ENCODE measurements at places on chromosomes 6 and 20.

DNA sequence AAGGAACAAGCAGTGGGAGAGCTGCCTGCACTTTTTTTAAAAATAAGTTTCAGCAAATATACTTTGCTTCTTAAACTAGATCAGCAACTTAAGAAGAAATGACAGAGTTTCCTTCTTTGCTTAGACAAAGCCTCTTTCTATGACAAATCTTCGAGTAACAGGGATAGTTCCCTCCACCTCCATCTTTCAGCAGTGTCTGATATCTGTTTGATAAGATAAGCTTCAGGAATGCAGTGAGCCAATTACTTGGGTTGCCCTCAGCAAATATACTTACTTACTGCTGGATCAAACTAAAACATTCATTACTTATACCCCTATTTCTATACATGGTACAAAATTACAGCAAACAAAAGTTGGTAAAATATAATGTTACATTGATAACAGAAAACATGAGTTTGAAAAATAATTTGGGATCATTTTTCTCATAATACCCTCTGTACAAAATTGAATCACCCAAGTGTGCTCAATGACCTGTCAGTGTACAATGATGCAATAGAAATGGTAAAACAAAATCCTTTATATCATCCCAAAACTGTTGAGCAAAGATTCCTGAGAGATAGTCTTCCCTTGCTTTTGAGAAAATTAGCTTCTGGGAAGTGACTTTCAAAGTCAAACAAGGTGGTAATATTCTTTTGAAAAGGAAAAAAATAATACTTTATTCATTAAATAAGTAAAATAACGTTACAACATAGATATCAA, 24.5 kb downstream of the FRK start:
- DNase-seq: no peak

- no peak for DNase-seq
Observed at GRCh38 chr6:45838996-45839395, 176.7 kb downstream of the CLIC5 start.

- DNase-seq: no peak
Observed at GRCh38 chr6:167750956-167751358, 75.8 kb upstream of the AFDN start.

DNA sequence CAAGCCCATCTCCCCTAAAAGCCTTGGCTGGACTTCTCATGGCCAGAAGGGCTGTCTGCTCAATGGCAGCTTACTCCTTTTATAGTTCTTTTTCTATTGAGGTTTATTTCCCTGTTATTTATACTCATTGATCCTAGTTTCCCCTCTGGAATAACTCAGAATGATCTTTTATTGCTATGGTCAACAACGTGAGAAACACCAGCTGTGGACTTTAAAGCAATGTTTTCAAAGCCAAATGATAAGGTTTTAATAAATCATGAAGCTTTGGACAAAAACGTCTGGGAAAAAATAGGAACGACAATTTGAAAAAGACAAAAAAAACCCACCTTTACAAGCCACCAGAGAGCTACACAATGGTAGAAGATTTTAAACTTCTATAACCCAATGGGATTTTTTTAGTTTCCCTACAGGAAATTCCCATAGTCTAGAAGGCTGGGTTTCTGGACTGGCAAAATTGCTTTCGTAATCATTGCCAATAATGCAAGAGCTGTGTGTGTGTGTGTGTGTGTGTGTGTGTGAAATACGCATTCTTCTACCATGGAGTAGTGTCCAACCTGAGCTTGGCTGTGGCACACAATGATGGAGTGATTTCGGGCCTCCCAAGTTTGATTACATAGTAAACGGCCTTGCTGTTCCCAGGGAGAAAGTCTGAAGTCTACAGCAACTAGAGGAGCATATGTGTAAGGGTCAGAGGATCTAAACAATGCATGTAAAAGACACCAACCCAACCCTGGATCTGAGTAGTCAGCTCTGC, 396.0 kb downstream of the SYNE1 start:
- no peak for DNase-seq

- no peak for DNase-seq
Observed at GRCh38 chr6:130744576-130745366, 82.4 kb upstream of the SMLR1 start.

GRCh38 chr6:92577077-92577719, 842.2 kb downstream of the EPHA7 start:
- DNase-seq: no peak

- DNase-seq: no peak
Observed at GRCh38 chr6:119856136-119856535, 506.6 kb upstream of the MAN1A1 start.

DNA sequence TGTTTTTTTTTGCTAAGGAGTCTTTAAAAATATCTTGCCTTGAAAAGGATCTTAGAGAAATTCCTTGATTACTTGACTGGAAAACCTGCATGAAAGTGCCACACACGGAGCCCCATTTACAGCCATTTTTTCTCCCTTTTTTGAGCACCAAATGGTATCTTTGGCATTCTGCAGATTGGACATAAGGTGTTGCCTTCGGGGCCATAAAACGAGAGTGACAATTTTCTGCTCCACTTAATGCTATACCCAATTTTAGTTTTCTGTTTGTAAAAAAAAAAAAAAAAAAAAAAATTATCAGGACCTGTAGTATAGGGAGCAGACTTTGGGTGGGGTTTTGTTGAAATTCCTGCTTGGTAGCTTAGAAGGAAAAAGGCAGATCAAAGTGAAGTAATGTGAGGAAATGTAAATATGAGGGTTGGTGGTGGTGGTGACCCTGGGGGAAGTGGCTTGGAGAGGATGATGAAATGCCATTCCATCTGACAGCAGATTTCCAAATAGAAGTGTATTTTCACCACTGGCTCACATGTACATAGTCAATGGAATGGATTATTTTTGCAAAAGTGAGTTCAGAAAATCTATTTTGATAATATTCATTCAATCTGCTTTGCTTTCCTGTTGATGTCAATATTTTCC, 212.1 kb upstream of the SOX4 start:
- no peak for DNase-seq

DNA sequence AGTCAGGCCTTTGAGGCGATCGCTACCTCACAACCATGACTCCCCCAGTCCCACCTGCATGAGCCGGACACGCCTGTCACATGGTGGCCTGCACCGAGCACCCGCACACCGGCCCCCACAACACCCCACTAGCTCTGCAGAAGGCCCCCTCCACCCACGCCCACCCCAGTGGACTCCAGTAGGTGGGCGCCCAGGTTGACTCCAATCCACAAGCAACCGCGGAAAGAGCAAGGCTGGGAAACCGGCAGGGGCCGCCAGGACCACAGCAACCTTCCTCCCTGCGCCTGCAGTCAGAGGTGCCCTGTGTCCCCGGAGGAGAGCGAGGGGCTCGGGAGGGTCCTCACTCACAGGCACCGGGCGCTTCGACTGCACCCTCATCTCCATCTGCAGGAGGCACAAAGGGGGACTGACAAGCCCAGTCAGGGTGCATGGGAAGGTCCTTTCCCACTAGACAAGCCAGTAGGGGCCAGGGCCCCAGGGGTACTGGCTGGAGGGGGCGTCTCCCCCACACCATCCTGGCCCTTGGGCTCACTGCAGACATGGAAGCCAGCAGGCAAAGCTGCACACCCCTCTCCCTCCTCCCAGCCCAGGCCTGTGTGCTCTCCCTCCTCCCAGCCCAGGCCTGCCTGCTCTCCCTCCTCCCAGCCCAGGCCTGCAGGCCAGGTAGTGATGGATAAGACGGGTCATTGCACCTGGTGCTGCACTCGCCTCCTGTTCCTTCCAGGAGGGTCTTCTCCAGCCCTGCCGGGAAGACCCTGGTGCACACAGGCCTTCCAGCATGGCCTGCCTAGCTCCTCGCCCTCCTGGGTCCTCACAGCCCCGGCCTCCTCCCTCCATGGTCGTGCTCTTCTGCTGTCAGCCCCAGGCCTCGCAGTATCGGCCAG, 137.2 kb downstream of the DLL1 start:
- DNase-seq: no peak

GRCh38 chr6:57221191-57221935, 744 bp downstream of the RAB23 start:
- no peak for DNase-seq

- no peak for DNase-seq
Observed at GRCh38 chr6:161622779-161623178, 348.9 kb upstream of the AGPAT4 start.

DNA sequence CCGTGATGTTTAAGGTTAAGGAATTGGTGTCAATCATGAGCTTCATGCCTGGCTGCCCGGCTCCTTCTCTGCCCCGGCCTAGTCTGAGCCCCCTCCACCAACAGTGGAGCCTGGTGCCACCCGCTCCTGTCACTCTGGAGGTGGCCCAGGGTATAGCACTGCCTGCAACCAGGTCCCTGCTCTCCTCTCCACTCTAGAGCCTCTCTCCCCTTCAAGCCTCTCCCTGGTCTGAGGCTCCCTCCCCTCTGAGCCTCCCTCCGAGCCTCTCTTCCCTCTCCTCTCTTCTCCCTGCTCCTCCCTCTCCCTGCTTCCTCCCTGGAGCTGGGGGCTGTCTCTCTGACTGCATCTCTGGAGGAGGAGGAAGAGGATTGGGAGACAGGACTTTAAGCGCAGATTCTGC, 31.3 kb upstream of the MRGBP start:
- no peak for DNase-seq

DNA sequence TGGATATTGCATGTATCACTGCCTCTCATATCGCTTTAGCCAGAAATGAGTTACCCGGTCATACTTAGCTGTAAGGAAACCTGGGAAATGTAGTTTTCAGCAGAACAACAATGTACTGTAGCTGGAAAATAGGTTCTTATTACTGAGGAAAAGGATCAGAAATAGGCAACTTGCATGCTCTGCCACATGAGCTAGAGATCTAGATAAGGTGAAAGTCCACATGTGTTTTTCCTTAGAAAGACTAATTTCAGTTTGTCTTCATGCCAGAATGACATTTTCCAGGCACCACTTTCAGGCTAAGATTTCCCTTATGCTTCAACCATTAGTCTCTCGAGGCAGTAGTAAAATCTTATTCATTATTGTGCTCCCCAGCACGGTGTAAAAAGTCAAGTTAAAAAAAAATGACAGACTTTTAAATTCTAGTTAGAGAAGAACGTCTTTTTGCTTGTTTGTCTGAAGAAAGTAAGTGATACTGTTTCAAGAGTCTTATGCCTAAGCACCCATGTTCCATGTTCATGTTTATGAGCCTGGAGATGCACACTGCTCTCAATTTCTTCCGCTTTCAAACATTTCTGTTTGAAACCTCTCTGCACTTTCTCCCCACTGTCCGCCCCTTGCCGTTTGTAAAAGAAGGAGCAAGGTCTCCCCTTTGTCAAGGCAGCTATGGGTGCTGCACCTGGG, 67.6 kb downstream of the ZNF831 start:
- no peak for DNase-seq

- no peak for DNase-seq
Observed at GRCh38 chr20:48198929-48199451, 413.7 kb upstream of the SULF2 start.

DNA sequence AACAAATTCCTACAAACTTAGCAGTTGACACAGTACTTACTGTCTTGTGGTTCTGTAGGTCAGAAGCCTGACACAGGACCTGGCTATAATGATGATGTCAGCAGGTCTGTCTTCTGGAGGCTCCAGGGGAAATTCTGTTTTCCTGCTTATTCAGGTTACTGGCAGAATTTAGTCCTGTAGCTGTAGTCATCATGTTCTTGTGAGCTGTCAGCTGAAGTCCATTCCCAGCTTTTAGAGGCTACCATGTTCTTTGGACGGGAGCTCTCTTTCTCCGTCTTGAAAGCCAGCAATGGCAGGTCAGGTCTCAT, 99.2 kb downstream of the HIVEP1 start:
- no peak for DNase-seq

DNA sequence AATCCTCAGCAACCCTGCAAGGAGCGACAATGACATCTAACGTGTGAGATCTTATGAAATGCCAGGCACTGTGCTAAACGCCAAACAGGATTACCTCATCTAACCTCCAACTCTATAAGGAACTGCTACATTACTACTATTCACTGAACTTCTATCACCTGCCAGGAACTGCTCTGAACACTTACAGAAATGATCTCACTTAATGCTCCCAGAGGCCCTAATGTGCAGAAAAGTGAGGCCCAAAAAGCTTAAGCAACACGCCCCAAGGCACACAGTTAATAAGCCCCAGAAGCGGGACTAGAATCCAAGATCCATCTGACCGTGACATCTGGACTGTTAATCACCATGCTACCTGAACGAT, 28.5 kb downstream of the TRAM2 start:
- no peak for DNase-seq

DNA sequence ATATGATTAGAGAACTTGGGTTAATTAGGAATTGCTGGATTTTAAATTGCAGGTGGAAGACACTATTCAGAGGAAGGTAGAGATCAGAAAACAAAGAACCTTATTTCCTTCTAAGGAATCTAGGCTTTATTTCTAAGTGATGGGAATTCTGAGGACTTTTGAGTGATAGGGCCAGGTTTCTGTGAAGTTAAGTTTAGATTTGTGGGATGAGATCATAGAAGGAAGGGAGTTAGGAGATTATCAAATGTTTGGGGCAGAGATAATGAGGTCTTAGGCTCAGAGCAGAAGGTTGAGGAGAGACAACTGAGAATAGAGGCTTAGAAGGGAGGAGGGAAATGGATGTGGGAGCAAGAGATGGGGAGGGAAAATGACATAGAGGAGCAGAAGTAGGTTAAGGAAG, 109.7 kb upstream of the MMS22L start:
- no peak for DNase-seq

GRCh38 chr6:138594758-138595140, 95.5 kb upstream of the NHSL1 start:
- DNase-seq: no peak

GRCh38 chr6:71246596-71246995, 42.0 kb upstream of the OGFRL1 start:
- DNase-seq: no peak

DNA sequence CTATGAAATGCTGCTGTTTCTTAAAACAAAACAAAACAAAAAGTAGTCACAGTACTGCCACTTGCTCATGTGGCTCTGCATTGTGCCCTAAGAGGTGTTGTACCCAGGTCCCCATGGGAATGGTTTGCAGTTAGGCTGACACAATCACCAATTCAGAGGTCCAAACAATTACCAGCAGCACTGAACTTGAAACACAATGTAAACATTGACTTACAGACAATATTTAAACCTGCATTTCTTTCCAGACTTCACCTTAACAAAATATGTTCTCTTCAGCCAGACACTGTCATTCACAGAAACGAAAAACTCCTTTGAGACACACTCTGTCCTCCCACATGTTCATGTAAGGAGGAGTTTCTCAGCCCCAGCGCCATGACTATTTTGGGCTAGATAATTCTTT, 206.8 kb upstream of the ARG1 start:
- DNase-seq: no peak

All from activated naive CD4-positive, alpha-beta T cell (primary cell).